ENCODE measurements at places on chromosomes 3 and 15. TPM values are rescaled to one million over a fixed set of nuclear protein-coding genes. Genes with fewer than 3 reads are reported as not detected.

GRCh38 chr3:46700772-46701171 lies 420 bp upstream of the TMIE start:
- peak; percentile 53 for DNase-seq

GRCh38 chr3:157815739-157816138 lies 290.5 kb downstream of the SHOX2 start:
- peak; percentile 70 for DNase-seq

- DNase-seq, result peak; percentile 52
Measured at GRCh38 chr3:23480329-23480714, 277.2 kb downstream of the UBE2E2 start.

- no peak for DNase-seq
Measured at GRCh38 chr15:65329984-65330735, 25.7 kb downstream of the RNU5B-1 start.

GRCh38 chr15:41949401-41950126 lies 22.8 kb downstream of the EHD4 start:
- no peak for DNase-seq

DNA sequence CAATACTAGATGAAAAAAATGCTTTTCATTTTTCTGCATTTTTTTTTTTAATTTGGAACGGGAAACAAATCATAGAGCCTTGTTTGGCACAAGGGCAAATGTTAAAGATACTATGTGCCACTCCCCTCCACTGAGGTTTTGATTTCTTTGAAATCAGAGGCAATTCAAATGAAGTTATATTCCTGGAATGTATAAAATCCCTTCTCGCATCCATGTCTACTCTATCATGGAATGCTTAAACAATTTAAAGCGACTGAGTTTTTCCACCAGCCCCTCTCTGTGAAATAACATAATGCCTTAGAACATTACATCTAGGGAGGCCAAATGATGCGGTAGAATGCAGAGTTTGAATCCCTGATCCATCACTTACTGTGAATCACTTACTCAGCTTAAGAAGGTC lies 69.7 kb downstream of the FMN1 start:
- peak; percentile 39 for DNase-seq

DNA sequence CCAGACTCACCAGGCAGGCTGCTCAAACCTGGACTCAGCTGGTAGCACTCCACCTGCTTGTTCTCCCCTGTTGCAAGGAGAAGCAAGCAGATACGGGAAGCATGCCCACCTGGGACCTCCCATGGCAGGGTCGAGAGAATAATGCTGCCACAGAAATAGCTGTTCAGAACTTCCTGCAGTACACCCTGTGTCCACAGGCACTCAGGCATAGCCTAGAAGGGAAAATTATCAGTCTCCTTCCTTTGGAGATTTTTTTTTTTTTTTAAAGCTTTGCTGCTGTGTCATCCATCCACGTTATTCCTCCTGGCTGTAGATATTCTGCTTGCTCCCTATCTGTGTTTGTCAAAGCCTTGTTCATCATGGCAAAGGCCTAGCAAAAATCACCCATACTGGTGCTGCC lies 32.7 kb upstream of the RPS17 start:
- no peak for DNase-seq

The CLRN1 gene
- total RNA-seq, result 0.18 TPM

DNA sequence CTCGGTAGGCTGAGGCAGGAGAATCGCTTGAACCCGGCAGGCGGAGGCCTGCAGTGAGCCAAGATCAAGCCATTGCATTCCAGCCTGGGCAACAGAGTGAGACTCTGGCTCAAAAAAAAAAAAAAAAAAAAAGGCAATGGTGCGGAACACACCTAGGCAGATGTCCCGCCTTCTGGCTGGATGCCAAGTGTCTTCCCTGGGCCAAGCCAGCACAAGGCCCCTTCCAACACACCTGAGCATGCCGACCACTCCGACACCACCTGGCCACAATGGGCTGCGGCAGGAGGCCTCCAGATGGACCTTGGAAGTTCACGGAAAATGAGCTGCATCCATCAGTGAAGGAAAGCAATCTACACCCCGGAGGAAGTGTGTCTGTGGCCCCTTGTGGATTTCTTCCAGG lies 19.0 kb downstream of the NUP210 start:
- no peak for DNase-seq

The DNAH12 gene
- total RNA-seq, result 0.58 TPM

- DNase-seq, result no peak
Measured at GRCh38 chr15:74327756-74328155, 39.7 kb downstream of the CYP11A1 start.

DNA sequence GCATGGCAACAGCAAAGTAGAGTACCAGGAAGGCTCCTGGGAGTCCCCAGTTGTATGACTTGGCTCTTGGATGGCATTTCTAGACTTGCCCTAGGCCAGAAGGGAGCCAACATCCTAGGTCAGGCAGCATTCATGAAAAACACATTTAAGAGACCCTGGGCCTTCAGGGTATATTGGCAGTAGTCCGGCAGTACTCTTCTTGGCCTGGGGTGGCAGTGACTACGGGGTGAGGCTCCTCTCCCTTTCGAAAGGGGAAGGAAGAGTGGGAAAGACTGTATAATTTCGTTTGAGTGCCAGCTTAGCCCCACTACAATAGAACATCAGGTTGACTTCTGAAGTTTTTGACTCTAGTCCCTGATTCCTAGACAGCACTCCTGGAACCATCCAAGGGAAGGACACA lies 136.4 kb downstream of the ZIC4 start:
- DNase-seq, result no peak

- DNase-seq, result peak; percentile 86
Measured at GRCh38 chr3:191329654-191330529, at the start of gene UTS2B. Gene UTS2B, minus strand, starts transcription at chr3:191330526. Its CDS starts 48,337 bp downstream, at chr3:191282189.

DNA sequence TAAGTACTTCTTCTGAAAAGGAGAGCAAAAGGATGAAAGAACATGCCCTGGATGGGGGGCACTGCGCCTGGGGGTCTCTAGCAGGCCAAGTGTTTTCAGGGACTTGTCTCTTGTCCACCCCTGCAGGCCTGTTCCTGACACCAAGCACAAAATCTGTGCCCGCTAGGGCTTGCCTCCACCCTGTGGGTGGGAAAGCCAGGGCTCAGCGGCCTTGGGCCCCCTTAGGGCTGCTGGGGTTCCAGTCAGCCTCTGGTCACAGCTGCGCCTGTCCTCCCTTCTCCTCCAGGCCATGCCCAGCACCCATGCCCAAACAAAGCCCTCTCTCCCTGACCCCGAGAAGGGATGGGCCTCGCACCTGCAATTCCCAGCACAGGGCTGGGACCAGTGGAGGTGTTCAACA lies 71.1 kb upstream of the TRPM1 start:
- no peak for DNase-seq

The DUOXA2 gene
- total RNA-seq, result not detected

GRCh38 chr3:122560680-122561079 lies 3.4 kb downstream of the PARP9 start:
- peak; percentile 79 for DNase-seq

The NT5DC2 gene
- 52.0 TPM for total RNA-seq

The ACSBG1 gene
- total RNA-seq, result 0.22 TPM

DNA sequence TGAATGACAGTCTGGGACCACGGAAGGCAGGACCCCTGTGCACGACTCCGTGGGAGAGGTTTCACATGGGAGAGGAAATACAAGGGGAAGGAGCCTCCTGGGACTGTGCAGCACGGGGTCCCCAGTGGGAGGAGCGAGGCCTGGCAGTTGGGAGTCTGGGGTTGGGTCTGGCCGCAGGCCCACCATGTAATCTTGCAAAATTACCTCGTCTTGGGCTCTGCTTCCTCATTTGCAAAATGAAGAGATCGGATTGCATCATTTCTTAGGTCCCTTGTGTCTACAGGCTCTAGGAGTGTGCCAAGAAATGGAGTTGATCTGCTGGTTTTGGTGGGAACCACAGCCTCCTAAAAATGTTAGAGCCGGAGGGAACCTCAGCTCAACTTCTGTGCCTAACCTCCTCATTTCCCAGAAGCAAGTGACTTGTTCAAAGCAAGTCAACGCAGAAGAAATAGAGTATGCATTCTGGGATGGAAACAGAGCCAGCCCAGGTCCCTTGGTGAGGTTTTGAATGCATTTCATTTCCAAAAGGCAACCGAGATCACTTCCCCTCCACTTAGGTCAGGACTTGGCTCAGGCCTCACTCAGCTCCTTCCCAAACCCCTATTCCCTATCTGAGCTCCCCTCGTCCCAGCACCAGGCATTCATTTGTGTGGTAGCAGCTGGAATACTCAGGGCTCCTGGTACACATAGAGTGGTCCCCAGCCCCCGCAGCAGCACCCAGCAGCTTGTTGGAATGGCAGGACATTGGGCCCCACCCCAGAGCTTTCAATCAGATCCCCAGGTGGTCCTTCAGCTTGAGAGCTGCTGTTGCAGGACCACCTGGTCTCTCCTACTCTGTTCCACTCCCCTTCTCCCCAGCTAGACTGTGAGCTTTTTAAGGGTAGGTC lies 267.7 kb downstream of the XXYLT1 start:
- peak; percentile 66 for DNase-seq

GRCh38 chr3:53425936-53426335 lies 68.5 kb upstream of the CACNA1D start:
- DNase-seq, result no peak

- DNase-seq, result no peak
Measured at GRCh38 chr3:54962200-54962599, 34.3 kb upstream of the LRTM1 start.

Data from muscle of leg (tissue), 16 donors.